ENCODE measurements at places on chromosomes 13 and 19. TPM values are rescaled to one million over a fixed set of nuclear protein-coding genes. Genes with fewer than 3 reads are reported as not detected.

The B9D2 gene
- total RNA-seq, result 37.1 TPM

The PPM1N gene
- 8.5 TPM for total RNA-seq

The COX6B2 gene
- 1.4 TPM for total RNA-seq

The NLRP7 gene
- total RNA-seq, result not detected

The IZUMO1 gene
- not detected for total RNA-seq

The HCST gene
- 63.0 TPM for total RNA-seq

The FLT3LG gene
- total RNA-seq, result 349 TPM

The KLK2 gene
- not detected for total RNA-seq

The CHST8 gene
- not detected for total RNA-seq
